ENCODE measurements at places on chromosomes 1 and 21.

GRCh38 chr1:177710696-177711620 is 258.9 kb downstream of the SEC16B start:
- DNase-seq = no peak

DNA sequence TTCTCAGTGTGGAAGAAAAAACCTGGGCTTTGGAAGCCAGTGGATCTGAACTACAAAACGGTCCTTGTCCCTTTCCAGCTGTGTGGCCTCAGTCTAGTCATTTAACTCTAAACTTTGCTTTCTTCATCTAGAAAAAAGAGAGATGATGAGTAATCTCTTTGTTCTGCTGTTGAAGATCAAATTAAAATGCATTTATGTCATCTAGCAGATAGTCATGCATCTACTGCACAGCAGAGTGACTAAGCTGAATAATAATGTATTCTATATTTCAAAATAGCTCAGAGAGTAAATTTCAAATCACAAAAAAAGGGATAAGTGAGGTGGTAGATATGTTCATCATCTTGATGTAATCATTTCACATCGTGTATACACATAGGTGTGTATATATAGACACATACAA is 473.2 kb downstream of the DSCAM start:
- DNase-seq = no peak

DNA sequence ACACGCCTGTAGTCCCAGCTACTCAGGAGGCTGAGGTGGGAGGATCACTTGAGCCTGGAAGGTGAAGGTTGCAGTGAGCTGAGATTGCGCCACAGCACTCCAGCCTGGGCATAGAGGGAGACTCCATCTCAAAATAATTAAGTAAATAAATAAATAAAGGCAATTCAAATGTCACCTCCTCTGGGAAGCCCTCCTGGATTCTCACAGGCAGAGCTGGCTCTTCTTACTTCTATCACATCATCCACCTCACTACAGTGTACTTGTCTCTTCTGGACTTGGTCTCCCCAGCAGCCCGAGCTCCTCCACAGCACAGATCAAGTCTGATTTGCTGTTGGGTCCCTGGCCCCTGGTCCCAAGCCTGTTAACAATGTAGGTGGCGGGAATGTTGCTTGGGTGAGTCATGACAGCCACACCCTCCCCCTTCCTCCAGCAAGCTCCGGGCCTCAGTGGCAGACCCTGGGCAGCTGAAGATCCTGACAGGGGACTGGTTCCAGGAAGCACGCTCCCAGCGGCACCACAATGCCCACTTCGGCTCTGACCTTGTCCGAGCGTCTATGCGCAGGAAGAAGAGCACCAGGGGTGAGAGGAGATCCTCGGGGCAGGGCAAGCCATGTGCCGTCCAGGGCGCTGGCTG is 5.3 kb downstream of the SYTL1 start:
- DNase-seq = no peak

GRCh38 chr1:230044729-230045128 is 22.3 kb upstream of the GALNT2 start:
- DNase-seq = no peak

DNA sequence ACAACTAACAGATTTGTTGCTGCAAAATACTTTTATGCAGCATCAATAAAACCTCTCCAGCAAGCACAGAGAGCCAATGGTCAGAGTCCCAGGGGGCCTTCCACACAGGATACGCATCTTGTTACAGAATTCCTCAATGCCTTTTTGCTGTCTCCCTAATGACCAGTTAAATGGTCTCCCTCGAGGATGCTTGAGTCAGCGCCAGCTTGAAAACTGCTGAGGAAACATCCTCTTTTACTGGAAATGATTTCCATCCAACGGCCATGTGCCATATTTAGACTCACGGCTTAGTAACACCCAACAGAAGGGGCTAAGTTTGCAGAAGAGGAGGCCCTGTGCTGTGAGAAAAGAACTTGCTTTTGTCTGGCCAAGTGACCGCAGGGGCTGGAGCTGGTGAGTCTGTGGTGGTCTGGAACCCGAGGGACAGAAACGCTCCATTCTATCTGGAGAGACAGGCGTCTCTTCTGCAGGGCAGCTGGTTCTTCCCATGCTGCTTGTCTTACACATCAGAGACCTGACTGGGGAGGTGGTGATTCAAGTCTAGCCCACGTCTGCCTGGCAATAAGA is 496.4 kb downstream of the SETD4 start:
- DNase-seq = no peak
